ENCODE measurements at places on chromosomes 2 and 18. TPM values are rescaled to one million over a fixed set of nuclear protein-coding genes. Genes with fewer than 3 reads are reported as not detected.

- DNase-seq = no peak
These were observed 335.4 kb downstream of the SLC4A3 start for GRCh38 chr2:219962801-219963200.

Gene RAB6C
- total RNA-seq = not detected

Gene GULP1
- total RNA-seq = 15.1 TPM

GRCh38 chr2:169072163-169072925, 3.0 kb downstream of the DHRS9 start:
- no peak for DNase-seq

DNA sequence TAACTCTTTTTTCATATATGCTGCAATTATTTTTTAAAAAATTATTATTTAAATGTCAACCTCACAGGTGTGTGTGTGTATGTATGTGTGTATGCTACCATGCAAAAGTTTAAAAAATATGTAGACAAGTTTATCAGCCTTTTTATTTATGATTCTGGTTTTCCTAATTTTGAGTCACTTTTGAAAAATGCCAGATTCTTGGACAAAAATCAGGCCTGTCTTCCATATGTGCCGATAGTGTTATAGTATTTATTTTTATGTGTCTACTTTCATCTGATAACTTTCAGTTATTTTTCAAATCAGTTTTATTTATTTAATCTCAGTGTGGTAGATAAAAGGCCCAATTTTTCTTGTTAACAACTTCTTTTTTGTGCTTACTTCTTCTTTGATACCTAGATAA, 176.2 kb downstream of the RDH14 start:
- DNase-seq = no peak

DNA sequence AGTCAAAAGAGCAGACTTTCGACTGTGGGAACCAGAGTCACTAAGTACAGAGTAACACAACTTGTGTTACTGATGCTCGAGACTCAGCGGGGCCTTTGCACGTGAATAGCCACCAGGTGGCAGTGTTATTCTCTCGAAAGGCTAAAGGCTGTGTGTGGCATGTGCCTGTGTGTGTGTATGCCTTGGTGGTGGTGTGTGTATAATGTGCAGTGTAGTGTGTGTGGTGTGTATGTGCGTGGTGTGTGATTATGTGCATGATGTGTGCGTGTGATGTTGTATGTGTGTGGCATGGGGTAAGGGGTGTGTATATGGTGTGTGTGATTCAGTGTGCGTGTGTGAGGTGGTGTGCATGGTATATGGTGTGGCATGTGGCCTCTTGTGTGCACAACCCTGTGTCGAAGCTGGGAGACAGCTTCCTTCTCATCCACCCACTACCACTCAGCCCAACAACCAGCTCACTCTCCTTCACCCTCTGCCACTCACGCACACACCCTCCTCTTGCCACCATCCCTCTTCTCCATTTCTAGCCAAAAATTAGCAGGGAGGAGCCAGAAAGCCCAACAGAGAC, 83.0 kb upstream of the ZNF532 start:
- peak; percentile 55 for DNase-seq

DNA sequence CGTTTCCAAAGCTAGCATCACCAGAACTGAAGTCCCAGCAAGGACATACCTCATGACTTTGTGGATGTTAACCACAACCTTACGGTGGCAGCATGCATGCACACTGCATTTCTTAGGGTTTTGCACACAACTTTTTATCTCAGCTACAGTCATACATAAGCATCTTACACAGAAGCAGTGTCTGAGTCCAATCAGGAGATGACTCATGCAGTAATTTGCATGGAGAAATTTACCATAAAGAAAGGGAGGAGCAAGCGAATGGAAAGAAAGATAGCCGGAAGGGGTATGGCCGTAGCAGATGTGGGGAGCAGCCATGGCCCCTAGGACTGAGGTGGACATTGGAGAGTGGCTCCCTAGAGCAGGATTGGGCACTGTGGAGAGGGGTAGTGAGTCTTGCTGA, 522.5 kb downstream of the GALR1 start:
- DNase-seq = no peak

DNA sequence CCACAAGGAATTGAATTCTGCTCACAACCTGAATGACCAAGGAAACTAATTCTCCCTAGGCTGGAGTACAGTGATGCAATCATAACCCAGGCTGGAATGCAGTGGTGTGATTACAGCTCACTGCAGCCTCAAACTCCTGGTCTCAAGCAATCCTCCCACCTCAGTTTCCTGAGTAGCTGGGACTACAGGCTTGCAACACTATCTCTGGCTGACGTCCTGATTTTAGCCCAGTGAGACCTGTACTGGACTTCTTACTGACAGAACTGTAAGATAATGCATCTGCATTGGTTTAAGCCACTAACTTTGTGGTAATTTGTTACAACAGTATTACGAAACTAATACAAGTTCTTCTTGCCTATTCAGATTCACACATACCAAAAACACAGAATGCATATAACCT, 9.5 kb upstream of the KDSR start:
- DNase-seq = no peak

Gene IRS1
- total RNA-seq = 15.0 TPM

Gene TCF23
- total RNA-seq = not detected

Gene RUFY4
- total RNA-seq = not detected

- DNase-seq = no peak
These were observed 191.4 kb downstream of the SPP2 start for GRCh38 chr2:234241656-234242458.
